ENCODE measurements at places on chromosomes 12 and 14.

DNA sequence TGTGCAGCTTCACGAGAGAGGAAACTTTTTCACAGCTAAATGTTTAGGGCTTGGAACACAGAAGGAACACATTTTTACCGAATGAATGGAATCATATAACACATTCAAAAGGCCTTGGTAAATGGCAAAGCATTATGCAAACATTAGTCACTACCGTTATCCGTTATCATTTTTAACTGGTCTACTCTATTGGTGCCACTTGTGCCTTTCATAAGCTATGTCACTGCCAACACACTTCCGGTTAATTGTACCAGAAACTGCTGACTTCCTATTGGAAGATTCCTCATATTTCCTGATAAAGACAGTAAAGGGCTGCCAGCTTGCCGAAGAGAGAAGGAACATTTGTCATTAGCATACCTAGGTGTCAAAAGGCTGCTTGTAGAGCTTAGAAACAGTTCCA lies 169.2 kb downstream of the APAF1 start:
- no peak for DNase-seq

DNA sequence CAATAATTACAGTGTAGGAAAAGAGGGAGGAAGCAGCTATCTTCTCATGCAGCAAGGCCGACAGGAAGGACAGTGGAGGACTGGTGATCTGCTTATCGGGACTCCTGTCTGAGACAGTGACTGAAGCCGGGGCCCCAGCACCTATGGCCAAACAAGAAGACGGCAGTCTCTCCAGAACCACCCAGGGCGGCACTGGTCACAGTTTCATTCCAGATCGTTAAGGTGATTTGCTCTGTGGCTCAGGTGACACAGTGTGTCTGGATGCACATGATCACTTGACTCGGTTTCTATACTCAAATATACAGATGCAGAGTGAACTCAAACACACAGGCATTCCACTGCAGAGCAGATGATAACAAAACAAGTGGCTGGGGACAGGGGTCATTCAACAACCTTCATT lies 52.1 kb upstream of the CORO1C start:
- DNase-seq: no peak

- no peak for DNase-seq
These were observed 645.4 kb upstream of the ATXN7L3B start for GRCh38 chr12:73892201-73892600.

DNA sequence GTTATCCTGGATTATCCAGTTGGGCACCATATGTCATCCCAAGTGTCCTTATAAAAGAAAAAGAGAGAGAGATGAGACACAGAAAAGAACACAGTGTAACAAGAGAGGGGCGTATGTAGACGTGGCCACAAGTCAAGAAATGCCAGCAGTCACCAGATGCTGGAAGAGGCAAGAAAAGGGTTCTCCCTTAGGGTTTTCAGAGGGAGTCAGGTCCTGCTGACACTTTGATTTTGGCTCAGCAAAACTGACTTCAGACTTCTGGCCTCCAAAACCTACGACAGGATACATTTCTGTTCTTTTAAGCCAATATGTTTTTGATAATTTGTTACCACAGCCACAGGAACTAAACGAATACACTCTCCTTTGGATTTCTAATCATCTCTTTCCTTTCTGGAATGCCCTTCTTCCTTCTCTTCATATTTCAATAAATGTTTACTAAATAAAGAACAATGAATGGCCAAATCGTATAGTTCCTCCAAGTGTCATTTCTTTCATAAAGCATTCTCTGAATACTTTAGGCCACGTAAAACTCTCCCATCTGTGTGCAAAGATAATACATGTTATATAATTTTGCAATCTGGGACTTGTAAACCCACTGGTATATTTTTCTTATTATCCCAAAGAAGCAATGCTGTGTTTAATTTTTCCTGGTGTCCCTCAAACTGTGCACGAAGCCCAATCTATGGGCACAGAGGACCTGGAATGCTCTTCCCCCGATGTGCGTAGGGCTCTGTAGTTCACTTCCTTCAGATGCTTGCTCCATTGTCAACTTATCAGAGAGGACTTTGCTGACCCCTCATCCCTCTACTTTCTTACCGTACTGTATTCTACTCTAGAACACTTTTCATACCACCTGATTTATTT lies 303.6 kb downstream of the CEP128 start:
- no peak for DNase-seq

- DNase-seq: no peak
These were observed 68.8 kb downstream of the ADCK1 start for GRCh38 chr14:77868552-77869285.

GRCh38 chr12:29030006-29030405 lies 119.1 kb upstream of the FAR2 start:
- DNase-seq: no peak

GRCh38 chr12:98227162-98227561 lies 288.2 kb upstream of the TMPO start:
- DNase-seq: peak; percentile 40

- no peak for DNase-seq
These were observed 31.7 kb downstream of the FGD4 start for GRCh38 chr12:32431025-32431424.

DNA sequence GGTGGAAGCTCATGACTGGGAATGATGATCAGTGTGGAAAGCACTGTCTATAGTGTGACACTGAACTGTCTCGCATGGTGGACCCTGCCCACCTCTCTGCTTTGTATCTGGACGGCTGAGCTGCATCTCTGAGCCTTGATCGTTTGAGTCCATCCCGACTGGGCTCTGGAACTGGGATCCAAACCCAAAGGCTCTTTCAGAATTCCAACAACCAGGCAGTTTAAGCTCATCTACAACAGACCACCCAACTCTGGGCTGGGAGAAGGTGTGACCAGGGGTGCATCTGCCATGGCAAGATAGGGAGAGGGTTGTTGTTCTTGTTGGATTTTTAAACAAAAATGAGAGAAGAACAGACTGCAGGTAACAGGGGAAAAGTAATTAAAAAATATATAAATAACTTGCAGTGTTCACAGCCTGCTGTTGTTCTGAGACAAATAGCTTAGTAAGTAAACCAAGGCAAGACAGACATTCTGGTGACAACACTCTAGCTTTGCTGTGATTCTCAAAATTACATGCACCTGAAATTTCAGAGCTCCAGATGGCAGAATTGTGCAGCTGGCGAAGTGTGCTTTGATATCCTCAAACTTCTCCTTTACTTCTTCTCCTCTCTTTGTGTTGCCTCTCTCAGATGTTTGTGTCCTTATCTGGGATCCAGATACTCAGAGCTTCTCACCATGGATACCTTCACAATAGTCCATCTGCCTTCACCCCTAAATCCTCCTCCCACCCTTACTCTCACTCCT lies 209.6 kb downstream of the EMP1 start:
- DNase-seq: no peak

GRCh38 chr14:21024585-21025370 lies at the start of gene NDRG2:
Gene NDRG2 (minus strand): TSS chr14:21025061. CDS start chr14:21023315, 1,746 bp downstream.
- no peak for DNase-seq

- no peak for DNase-seq
These were observed 71.9 kb downstream of the TUNAR start for GRCh38 chr14:95948558-95948981.

- no peak for DNase-seq
These were observed 7.1 kb upstream of the ZDHHC22 start for GRCh38 chr14:77148510-77149231.

DNA sequence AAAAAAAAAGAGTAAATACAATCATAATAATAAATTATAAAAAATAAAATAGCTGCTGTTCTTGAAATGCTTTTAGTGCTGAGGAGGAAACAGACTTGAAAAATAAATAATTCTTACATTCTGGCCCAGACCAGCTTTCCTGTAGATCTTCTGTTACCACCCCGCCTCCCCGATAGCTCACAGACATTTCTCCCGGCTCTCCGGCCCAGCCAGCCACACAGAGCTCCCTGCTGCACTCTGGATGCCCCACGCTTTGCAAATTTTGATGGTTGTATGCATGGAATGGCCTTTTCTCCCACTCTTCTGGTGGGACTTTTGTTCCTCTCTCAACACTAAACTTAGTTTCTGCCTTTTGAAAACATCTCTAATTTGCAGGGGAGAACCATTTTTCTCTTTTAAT lies 249.3 kb downstream of the ATP23 start:
- DNase-seq: no peak

DNA sequence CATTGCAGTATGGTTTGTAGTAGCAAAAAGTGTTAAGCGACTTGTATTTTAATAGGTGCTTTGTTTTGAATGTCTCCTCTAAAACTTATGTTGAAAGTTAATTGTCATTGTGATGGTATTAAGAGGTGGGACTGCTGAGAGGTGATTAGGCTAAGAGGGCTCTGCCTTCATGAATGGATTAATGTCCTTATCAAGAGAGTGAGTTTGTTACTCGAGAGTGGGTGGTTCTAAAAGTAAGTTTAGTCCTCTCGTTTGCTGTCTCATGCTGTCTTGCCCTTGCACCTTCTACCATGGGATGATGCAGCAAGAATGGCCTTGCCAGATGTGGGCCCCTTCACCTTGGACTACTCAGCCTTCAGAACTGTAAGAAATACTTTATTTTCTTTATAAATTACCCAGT lies 17.4 kb downstream of the ZDHHC17 start:
- no peak for DNase-seq
